ENCODE measurements at places on chromosomes 11 and 22. TPM values are rescaled to one million over a fixed set of nuclear protein-coding genes. Genes with fewer than 3 reads are reported as not detected.

DNA sequence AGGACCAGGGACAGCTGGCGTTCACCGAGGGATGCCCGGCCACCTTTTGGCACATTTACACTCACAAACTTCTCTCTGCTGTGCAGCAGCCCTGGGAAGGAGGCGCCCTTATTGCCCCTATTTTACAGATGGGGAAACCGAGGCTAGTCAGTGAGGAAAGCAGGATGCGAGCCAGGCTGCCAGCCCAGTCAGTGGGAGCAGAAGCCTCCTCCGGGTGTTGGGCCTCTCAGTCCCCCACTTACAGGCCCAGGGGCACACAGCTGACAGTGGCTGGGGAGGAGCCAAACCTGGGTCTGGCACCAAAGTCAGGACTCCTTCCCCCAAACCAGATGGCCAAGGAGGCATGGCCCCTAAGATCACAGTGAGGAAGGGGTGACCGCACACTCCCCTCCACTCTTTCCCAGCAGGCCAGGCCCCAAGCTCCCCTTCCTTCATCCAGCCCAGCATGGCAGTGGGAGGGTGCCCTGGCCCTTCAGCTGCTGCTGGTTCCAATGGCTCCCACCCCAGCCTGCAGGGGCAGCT, 121.4 kb upstream of the ANO1 start:
- no peak for DNase-seq

LAMTOR1 gene
- total RNA-seq, result 118 TPM

KRTAP5-9 gene
- total RNA-seq, result not detected

DNA sequence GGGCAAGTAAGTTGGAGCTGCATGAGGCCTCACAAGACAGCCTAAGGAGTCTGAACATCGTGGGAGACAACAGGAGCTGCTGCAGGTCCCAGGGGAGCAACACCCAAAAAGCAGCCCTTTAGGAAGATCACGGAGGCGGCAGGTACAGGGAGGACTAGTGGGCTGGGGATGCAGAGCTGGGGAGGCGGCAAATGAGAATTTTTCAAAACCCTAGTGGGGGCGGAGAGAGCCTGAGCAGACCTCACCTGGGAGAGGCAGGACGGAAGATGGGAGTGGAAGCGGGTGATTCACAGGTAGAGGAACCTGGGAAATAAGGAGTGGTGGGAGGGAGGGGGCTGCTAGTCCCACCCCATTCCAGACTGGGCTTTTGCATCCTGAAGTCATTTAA, 42.1 kb downstream of the DKK3 start:
- DNase-seq, result no peak

TPP1 gene
- total RNA-seq, result 46.2 TPM

DNA sequence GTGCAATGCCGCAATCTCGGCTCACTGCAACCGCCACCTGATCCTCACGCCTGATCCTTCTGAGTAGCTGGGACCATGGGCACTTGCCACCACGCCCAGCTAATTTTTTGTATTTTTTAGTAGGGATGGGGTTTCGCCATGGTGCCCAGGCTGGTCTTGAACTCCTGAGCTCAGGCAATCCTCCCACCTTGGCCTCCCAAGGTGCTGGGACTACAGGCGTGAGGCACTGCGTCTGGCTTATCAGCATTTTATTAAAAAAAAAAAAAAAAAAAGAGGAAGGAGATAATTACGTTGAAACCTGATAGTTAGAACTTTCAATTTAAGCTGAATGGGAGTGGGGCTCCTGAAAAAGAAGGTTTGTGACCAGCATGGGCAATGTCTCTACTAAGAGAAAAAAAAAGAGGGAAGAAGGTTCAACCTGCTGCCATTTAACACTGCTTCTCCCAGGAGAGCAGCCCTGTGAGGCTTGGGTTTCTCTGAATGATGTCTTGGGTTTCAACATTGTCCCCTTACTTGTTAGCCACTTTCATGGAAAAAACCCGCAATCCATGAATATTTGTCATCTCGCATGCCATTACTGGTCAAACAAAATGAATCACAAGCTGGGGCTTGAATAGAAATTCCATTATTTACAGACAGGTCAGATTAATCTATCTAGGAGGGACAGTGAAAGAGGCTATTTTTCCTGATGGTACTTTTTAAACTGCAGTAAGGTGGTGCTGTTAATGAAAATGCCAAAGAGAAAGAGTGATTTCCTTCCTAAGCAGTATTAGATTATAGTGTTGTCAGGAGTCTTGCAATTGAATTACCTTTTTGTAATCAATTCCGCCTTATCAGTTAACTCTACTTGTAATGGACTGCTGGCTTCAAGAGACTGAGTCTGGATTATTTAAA, 72.5 kb downstream of the PACS1 start:
- DNase-seq, result no peak

- DNase-seq, result no peak
Measured at GRCh38 chr11:50078001-50078400, 45.3 kb downstream of the OR4C45 start.

TREH gene
- not detected for total RNA-seq

DNA sequence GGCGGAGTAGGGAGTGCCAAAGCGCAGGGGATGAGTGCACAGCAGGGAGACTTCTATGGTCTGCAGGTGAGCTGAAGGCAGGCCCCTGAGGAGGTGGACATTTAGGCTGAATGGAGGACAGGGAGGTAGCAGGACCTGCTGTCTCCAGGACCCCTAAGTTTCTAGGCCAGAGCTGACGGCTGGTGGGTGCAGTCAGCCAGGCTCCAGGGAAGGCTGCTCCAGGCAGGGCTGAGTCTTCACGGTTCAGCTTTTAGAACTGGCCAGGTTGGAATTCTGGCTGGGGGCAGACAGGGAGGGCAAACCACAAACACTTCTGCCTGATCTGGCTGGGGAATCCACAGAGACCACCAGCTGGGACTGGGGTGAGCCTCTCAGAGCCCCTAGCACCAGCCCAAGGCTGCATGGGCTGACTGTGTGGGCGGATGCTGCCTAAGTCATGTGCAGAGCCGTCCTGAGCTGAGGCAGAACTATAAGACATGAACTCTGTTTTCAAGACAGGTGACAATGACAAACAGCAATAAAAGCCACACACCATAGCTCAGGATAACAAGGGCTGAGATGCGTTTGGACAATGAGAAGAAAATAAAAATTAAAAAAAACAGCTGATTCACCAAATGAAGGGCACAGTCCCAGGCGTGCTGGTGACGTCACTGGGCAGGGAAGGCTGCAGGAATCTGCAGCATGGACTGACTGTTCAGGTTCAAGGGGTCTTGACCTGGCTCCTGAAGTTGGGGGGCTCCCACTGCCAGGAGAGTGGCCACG, 10.4 kb upstream of the MALAT1 start:
- DNase-seq, result no peak

OR5B12 gene
- total RNA-seq, result not detected

DNA sequence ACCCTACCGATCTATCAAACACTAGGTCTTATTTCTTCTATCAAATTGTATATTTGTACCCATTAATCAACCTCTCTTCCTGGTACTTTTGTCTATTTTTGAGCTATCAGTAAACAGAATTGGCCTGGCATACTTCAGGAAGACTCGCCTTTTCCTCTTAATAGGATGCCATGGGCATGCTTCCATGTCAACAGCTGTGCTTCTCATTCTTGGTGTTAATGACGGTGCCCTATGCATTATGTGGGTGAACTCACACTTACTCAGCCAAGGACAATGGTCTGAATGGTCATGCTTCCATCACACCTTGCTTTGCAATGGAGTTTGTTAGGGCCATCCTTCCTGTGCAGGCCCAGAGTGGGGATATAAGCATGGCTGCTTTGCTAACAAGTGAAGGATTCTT, 521.8 kb downstream of the MIAT start:
- DNase-seq, result no peak

DNA sequence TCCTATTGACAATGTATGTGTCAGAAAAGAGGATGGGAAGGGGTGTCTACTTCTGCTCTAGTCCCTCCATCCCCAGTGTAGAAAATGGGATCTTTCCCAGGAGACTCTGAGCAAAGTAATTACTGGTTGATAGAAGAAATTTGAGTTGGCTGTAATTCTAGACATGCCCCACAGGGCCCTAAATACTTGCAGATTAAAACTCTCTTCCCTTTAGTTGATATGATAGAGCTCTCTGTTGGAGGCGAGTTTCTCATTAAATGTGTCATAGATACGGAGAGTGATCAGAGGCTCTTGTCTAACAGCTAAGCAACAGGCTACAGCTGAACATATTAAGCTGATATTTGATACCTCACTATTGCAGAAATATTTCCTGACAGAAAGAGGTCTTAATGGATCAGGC, 32.9 kb downstream of the OR52E1 start:
- DNase-seq, result no peak

ANKRD49 gene
- 7.7 TPM for total RNA-seq

GRCh38 chr22:41526830-41527799, 17.2 kb downstream of the POLR3H start:
- no peak for DNase-seq

GRCh38 chr11:67525275-67525976, 2.2 kb upstream of the CABP2 start:
- DNase-seq, result no peak

GRCh38 chr11:119052163-119052814, 4.7 kb downstream of the HYOU1 start:
- no peak for DNase-seq

DNA sequence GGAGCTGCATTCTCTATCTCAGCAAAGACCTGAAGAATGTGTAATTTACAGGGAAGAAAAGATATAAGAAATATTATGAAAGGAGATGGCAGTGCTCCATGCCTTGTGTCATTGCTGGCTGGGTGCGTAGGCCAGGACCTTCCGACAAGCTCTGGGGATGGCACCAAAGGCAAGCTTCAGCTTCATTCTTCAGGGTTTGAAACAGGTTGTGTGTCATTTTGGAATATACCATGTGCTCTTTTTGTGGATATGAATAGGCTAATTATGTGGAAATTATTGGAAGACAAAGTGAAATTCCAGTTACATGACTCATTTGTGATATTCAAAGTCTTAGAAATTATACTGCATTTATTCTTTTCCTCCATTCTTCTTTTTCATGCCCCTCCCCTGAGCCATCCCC, 5.7 kb upstream of the KIRREL3 start:
- DNase-seq, result no peak

GRCh38 chr11:92607969-92608722, 361.3 kb upstream of the MTNR1B start:
- DNase-seq, result no peak

GRCh38 chr11:76661834-76662434, 8.6 kb downstream of the LRRC32 start:
- no peak for DNase-seq

DNA sequence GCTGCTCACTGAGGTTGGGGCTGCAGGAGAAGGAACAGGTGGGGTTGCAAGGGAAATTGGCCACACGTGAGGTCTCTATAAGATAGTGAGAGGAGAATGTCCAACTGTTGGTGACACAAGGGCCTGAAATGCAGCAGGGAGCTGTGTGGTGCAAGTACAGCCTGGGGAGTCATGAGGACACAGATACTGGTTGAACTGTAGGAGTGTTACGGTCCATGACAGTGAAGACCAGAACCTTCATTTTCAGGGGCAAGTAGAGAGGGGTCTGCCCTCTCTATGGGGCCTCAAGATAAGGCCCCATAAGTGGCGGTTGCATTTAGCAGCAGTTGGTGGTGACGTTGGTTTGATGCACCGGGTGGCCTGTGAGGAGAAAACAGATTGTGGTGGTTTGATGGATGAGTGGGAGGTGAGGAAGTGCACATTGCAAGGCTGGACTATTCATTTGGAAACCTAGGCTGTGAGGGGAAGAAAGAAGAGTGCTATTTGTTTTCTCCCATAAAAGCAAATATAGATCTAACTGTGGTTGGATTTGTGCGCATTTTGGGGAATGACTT, 39.4 kb downstream of the MICAL2 start:
- no peak for DNase-seq

DNA sequence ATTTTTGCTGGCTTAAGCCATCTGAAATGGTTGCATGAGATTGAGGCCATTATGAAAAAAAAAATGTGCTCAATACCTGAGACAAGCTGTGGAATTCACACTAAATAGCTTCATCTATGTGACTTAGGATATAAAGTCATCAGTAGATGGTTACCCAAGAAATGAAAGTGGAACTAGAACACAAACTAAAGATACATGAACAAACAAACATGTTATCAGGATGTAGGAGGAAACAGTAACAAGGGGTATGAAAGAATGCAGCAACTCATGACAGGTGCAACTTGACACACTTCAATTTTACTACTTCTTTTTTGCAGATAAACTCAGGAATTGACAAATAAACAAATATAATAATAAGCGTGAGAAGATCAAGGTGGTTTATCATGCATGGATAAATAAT, 155.0 kb downstream of the WT1 start:
- DNase-seq, result no peak

DNA sequence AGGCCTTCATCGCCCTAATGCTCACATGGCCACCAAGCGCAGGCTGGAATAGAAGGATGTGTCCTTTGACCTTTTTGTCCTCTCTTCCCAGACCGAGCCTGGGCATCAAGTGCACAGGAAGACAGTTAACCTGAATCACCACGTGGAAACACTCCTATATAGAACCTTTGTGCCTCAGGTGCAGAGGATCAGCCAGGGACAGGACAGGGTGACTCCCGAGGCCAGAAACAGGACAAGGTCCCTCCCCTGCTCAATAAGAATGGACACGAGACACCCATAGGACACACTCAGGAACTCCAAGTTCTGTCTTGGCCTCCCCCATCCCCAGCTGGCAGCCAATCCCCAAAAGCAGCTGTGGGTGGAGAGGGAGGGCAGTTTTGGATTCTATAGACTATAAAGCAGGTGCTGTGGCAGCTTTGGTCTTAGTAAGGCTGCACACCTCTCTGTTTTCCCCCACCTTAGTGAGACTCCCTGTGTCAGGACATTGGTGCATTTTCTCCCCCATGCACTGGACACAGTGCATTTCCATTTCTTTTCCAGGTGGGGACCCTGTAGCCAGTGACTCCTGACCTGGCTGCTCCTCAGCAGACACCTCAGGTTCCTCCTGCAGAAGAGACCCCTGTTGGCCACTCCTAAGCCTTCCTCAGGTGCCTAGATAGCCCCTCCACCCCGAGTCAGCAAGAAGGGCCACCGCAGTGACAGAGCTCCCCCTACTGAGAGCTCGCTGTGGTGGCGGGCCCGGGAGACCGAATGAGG, 43.6 kb upstream of the POU2AF1 start:
- peak; percentile 26 for DNase-seq

DNA sequence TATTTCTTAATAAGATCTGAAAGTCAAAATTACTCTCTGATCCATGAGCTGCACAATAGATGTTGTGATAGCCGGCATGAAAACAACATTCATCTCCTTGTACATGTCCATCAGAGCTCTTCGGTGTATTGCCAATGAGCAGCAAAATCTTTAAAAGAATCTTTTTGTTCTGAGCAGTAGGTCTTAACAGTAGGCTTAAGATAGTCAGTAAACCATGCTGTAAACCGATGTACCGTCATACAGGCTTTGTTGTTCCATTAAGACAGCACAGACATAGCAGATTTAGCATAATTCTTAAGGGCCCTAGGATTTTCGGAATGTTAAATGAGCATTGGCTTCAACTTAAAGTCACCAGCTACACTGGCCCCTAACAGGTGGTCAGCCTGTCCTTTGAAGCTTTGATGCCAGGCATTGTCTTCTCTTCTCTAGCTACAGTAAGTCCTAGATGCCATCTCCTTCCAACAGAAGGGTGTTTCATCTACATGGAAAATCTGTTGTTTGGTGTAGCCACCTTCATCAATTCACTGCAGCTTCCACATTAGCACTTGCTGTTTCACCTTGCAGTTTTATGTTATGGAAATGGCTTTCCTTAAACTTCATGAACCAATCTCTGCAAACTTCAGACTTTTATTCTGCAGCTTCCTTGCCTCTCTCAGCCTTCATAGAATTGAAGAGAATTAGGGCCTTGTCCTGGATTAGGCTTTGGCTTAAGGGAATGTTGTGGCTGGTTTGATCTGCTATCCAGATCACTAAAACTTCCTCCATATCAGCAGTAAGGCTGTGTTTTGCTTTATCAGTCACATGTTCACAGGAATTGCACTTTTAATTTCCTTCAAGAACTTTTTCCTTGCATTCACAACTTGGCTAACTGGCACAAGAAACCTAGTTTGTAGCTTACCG, 28.4 kb downstream of the RRP8 start:
- DNase-seq, result no peak

HTR3B gene
- total RNA-seq, result not detected
